ENCODE measurements at places on chromosomes 3 and 15.

DNA sequence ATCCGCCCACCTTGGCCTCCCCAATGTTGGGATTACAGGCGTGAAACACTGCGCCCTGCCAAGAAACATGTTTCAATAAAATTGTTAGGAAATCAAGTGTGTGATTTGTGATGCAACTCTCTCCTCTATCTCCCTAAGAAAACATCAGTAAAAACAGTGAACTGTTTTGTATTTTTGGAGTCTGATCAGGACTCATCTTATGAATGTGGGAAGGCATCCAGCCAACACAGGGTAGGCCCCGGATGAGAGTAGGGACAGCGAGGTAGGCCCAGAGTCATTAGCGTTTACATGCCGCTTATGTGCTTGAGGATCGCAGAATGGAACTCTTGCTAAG is 884 bp upstream of the GLYCTK start:
- no peak for DNase-seq

GRCh38 chr3:42612928-42613327 is 12.4 kb downstream of the NKTR start:
- DNase-seq = no peak

DNA sequence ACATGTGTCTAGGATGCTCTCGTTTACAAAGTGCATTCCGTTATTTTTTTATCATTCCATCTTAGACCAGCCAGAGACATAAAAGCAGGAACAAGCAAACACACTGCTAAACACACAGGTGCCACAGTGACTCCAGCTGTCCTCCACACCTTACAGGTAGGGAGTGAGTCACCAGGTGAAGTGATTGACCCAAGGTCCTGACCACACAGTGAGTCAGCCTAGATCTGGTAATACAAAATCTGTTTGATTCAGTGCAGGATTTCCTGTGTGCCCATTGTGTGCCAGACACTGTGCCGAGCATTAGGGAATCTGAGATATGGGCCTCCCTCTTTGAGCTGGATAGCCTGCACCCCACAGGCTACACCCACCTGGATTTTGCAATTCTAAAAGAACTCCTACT is 16.7 kb upstream of the BFSP2 start:
- DNase-seq = no peak

- DNase-seq = no peak
Observed at GRCh38 chr3:71779674-71780377, 5.1 kb downstream of the PROK2 start.

GRCh38 chr3:54756330-54756731 is 171.5 kb downstream of the LRTM1 start:
- no peak for DNase-seq

DNA sequence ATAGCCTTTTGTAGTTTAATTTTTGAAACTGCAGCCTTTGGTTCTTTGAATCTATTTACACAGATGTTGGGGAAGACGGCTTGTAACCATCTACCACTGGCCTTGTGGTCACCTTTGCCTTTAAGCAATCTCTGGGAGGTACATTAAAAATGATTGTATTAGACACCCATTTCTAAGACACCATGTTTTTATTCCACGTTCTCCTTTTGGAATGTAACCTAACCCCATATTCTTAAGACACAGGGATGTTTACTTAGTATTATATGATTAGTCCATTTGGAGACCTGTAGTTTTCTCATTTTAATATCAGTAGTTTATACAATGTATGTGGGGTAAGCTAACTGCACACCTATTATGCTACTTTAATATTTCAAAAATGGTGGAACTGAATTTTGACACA is 175.1 kb upstream of the PLSCR5 start:
- DNase-seq = no peak

DNA sequence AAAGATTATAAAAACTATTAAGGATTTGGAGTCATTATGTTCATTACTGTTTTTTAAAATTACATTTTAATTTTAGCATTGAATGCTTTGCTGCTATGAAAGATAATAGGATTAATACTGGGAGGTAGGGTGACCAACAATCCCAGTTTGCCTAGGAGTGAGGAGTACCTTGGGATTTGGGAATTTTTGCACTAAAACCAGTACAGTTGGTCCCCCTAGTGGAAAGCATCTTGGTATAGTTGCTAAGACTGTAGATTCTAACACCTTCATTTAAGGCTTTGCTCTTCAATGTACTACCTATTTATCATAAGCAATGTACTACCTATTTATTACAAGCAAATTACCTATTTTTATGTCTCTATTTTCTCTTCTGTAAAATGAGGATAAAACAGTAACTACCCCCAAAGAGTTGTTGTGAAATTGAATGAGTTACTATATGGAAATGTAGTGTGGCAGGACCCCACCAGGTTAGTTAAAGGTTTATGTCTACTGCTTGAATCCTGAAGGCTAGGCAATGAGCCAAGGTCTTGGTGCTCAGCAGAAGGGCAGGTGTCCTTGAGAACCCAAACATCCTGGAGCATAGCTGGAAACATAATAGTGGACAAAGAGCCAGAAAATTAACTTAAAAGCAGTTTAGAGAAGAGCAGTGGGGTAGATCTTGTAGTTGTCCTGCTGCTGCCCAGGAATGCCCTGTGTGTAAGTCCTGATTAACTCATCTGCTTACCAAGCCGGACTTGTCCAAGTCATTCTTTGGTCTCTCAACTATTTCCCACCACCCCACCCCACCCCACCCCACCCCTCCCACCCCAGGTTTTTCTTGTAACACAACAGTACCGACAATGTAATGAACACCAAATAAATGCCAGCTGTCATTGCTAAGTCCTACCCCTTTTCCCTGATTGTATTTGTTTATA is 49.2 kb upstream of the NMD3 start:
- no peak for DNase-seq

DNA sequence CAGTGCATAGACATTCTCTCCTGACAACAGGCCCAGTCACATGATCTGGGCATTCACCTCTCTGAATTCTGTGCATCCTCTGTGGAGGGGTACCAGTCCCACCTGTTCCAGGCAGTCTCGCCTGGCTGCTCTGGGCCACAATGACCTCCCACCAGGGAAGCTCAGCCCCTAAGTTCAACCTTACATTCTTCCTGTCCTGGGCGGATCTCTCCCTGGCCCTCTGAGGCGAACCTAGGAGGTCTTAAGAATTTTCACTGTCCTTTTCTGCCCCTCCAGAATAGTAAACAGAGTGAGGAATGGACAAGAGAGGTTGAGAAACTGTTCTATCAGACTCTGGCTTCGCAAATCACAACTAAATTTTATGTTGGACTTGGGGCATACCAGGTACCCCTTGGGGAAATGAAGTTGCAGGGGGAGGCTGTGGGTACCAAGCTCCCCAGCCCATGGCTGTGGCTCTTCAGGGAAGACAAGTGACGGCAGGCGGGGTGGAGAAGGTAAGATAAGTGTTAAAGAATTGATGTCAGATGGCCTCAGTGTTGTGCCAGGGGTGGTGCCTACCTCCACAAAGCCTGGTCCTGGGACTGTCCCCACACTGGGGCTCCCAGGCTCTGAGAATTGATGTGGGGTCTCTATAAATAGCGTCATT is 5.3 kb downstream of the SCN5A start:
- DNase-seq = no peak

DNA sequence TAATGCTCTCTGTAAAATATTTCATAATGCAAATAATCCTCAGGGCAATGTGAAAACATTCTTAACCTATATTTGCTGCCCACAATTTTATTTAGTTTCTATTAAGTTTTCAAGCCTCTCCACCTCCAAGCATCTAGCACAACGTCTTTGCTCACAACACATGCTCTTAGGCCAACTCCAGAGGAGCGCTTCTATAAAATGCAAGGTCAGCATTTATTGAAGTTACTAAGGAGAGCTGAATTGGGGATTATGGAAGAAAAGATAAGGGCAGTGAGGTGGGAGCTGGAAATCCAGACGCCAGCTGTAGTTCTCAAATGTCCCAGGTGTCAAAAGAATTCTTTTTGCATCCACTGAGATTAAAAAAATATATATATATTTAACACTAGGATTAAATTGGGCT is 996 bp downstream of the RABL3 start:
- DNase-seq = no peak

GRCh38 chr3:50418850-50419249 is 59.5 kb upstream of the TMEM115 start:
- DNase-seq = no peak

GRCh38 chr15:57640930-57641682 is 49.4 kb downstream of the MYZAP start:
- no peak for DNase-seq

DNA sequence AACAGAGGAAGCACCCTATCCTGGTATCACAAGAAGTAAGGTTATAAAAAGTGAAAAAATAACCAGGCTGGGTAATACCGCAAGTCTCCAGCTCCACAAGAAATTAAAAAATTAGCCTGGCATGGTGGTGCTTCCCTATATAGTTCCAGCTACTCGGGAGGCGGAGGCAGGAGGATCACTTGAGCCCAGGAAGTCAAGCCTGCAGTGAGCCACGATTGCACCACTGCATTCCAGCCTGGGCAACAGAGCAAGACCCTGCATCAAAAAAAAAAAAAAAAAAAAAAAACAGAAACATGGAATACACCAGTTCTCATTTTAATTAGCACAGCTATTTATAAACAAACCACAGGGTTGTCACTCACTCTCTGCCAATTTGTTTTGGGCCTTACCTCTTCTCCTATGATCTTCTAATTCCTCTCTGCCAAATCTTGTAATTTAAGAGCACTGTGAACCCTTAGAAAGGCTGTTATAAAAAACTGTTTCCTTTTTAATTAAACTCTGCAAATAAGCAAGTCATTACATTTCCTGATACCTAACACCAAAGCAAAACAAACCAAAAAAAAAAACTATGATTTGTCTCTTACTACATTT is 22.6 kb downstream of the DCUN1D1 start:
- DNase-seq = no peak

DNA sequence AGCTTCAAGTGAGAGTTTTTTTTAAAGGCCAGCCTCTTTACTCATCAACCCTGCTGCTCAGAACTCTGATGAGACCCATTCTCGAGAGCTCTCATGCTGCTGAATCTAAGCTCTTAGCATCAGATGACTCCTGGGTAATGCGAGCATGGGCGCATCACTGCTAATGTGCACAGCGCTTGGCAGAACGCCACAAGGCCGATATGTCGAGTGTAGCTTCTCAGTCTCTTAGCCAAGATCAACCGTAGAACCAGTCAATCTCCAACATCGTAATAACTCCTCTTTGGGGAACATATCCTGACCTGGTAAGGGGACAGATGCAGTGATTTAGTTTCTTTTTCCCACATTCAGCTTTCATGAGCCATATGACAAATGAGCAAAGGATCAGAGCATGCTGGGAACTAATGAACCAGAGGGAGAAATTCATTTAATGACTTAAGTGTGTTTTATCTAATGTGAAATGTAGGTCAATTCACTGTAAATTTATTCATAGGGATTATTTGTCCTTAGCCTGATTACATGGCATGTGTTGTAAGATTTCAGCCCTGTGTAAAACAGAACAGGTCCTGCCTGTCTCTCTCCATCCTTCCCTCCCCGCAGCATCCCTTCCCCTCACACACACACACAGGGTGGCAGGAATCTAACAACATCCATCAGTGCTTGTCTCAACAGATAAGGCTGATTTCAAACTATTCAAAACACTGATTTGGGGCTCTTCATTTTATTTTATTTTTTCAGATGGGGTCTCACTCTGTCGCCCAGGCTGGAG is 195.4 kb upstream of the C2CD4B start:
- DNase-seq = no peak

- no peak for DNase-seq
Observed at GRCh38 chr3:16252243-16252978, 12.3 kb downstream of the DPH3 start.

GRCh38 chr3:32313723-32314473 is 75.4 kb downstream of the CMTM8 start:
- no peak for DNase-seq

DNA sequence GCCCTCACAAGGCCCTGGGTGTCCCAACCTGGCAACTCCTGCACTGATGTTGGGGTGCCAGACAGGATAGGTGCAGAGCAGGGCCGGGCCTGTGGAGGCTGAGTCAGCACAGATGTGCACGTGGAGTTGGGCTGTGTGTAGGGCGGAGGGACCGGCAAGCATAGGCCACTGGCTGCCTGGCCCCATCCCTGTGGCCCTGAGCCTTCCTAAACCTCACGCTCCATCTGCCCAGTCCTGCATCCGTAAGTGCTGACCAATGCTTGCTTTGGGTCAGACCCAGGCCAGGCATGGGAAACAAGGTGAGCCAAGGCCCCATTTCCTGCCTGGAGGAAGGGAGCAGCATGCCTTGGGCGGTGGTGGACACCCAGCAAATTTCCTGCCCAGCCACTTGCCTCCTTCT is 5.8 kb upstream of the IQSEC1 start:
- no peak for DNase-seq

DNA sequence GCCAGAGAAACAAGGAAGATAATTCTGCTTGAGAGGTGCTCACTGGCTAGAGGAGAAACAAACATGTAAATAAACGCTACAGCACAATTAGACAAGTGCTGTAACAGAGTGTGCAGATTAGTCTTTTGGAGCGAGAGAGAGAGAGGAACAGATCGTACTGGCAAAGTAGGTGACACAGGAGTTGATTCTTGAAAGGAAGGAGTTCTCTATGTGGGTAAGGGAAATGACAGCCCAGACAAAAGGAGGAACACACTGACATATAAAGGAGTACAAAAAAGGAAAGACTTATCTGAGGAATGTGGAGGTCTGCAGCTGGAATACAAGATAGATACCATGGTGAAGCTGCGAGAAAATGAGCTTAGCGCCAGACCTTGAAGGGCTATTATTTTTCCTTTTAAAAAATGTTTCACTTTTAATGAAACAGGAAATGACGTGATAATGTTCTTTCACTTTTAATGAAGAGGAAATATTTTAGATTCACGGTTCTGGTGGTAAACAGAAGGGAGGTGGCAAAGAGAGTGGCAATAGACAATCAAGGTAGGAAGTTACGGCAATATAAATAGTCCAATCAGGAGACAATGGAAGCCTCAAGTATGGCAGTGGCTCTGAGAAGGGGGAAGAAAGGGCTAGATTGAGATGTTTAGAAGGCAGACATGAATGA is 202.9 kb downstream of the VPS13C start:
- no peak for DNase-seq

DNA sequence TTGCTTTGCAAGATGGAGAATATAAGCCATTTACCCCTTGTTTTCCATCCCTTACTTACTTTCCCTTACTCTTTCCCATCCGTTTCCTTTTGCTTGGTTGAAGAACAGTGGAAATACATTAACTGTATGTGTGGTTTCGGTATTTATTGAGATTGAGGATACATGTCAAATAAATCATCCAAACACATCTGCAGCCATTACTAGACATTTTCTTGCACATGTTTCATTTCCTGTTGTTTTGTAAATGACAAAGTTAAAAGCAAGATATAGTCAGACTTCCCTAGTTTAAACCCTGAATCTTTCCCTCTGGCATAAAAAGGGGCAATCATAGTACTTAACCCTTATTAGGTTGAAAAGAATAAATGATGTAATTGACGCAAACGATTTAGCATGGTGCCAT is 82.1 kb upstream of the BCHE start:
- no peak for DNase-seq

DNA sequence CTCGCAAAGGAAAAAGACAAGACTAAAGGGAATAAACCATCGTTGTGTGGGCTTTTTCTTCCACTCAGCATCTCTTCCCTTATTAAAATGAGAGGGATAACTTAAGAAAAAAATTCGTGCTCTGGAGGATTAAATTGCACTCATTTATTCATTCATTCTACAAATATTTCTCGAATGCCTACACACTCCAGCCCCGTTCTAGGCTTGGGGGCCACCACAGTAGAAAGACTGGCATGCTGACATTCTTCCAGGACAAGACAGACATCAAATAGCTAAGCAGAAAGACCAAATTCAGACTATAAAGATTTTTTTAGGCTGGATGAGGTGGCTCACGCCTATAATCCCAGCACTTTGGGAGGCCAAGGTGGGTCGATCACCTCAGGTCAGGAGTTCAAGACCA is 65.3 kb upstream of the IL12A start:
- no peak for DNase-seq
